Activated T-helper 9 cell treated with anti-CD3 and anti-CD28 coated beads, Interleukin-2, amount 50 U/mL, for 16 hours (primary cell): ENCODE measurements at places on chromosomes 1 and 21.

GRCh38 chr1:119554183-119554582 is 47.2 kb downstream of the HSD3B1 start:
- no peak for DNase-seq

GRCh38 chr1:15156807-15157380 is 3.3 kb downstream of the TMEM51 start:
- DNase-seq: no peak

DNA sequence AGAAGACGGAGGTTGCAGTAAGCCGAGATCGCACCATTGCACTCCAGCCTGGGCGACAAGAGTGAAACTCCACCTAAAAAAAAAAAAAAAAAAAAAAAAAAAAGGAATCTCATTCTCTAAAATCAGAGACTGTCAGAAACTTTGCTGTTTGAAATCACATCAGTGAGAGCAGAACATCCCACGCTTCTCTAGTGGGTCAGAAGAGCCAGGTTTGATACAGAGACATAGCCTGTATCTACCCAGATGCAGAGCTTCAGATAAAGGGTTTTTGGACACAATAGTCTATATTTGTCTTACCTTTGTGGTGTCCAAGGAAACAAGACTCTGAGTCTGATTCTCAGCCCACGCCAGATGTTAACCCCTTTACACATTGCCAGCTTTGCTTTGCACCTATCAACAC is 19.6 kb downstream of the CELA3A start:
- no peak for DNase-seq

GRCh38 chr1:248810000-248810726 is 15.6 kb downstream of the SH3BP5L start:
- DNase-seq: no peak

DNA sequence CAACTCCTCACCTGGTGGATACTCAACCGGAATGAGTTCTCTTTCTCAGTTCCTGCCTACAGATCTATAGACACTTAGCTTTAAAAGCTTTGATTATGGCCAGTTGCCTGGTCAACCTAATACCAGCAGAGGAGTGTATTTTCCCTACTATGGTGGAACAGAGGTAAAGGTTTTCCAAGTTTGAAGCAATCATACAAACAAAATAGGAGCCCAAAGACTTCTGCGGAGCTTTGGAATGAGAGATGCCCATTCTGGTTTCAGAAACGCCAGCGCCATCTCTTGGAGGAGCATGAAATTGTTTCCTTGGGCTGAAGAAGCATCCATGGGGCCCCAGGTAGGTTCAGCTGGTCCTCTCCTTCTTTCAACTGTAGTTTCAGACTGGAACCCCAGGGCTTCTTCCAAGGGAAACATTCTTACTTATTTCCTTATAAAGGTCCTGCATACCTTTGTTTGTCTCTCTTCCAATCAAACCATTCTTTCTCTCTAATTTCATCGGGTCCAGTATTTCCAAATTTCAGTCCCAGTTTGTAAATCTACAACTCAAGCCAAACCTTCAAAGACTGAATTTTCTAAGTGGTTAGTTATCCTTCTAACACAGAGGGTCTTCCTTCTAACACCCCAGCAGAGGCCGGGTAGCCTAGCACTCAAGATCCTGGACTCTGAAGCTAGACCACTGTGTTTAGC is 95.9 kb downstream of the KCNJ15 start:
- no peak for DNase-seq

DNA sequence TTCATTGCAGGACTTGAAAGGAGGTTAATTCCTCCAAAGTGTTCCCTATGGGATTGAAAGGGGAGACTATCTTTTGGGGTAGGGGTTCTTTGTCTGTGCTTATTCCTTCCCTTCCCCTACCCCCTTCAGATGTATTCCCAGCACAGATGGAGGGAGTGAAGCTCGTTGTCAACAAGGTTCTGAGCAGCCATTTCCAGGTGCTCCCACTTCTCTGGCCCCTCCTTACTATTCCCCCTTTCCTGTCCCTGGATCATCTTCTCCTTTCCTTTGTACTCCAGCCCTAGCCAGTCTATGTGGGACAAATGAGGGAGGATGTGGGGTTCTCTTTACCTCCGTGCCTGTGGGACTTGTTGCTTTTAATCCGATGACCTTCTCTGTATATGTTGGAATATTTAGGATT is 899 bp downstream of the TOMM40L start:
- no peak for DNase-seq
